Hematopoietic multipotent progenitor cell treated with erythropoietin and hydrocortisone succinate and interleukin-3 and kit ligand, for 15 days (in vitro differentiated cells): ENCODE measurements at places on chromosomes 13 and 19.
A peak's percentile ranks its signal among the peaks of the same experiment; 100 is the strongest.

- DNase-seq, result no peak
Observed at GRCh38 chr19:45874620-45874966, 10.5 kb downstream of the FOXA3 start.

DNA sequence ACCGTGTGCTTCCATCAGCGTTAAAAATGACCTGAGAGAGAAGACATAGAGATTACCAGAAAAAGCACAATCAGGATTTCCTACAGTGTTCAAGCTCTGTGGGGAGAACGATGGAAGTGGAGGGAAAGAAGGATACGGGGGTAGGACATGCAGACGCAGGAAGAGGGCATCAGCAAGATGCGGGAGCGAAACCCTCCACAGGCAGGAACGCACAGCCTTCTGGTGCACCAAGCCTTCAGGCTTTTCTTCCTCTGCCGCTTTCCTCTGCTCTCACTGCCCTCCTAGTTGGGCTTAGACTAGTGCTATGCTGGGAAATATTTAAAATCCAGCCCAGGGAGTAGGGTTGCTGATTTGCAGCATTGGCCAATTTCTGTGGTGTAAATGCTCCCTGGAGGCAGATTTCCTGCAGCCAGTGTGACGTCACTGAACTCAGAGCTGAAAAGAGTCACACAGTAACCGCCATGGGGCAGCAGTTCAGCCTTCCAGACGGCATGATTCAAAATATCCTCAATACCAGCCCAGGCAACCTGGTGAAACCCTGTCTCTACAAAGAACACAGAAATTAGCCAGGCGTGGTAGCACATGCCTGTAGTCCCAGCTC is 205.1 kb upstream of the SOX1 start:
- DNase-seq, result no peak

DNA sequence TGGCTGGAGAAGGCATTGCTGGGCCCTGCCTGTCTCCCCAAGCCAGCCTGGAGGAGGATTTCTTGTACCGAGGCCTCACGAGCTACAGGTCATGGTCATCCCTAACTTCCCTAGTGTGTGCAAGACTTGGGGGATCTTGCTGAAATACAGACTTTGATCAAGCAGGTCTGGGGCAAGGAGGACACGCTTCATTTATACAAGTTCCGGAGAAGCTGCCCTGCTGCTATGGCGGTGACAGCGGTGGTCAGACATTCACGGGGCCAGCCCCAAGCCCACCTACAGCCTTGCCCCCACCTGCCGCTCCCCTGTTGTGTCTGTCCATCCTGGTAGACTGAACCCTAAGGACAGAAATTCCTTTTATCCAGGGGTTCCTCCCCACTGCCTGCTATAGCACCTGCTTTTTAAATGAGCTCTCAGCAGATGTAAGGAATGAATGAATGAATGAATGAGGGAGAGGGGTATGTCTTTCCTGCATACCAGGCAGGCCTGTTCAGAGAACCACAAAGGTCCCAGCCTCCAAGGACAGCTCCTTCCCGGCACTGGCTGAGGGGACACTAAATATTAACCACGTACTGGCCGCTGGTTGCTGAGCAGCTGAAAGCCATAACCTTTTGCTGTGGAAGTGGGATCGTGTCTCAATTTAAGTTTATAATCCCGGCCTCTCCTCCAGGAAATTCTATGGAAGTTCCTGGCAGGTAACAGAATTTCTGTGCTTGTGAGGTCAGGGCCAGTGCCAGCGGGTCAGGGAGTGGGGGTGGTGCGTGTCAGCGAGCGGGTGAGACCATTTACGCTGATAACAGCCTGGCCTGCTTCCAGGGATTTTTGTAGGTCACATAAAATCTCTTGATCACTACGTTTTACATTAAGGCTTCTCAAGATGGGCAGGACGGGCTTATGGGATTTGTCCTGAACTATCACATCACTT is 27.1 kb downstream of the TSSK6 start:
- DNase-seq, result peak; percentile 82

DNA sequence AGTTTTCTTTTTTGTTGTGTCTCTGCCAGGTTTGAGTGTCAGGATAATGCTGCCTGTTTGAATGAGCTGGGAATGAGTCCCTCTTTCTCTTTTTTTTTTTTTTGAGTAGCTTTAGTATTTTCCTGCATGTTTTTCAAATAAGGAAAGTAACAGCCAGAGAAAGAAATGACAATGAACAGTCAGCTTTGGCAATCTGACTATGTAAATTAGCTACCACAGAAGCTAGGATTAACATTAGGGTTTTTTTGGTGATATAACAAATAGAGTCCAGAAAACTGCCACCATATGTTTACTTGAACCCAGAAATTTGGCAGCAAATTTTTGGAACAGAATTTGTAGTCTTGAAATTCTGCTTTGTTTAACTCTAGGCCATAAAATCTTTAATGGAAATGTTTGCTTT is 50.5 kb downstream of the SGCG start:
- no peak for DNase-seq

DNA sequence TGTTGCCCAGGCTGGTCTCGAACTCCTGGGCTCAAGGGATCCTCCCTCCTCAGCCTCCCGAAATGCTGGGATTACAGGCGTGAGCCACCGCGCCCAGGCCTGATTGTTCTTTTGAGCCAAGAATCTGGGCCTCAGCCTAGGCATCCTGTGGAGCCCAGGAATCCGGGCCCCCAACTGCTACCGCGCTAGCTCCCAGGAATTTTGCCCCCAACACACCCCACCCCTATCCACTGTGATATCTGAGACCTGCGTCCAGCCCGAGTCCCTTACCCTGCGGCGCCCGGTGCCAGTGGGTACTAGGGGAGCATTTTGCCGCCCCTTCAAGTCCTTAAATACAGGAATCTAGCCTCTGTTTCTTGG is 838 bp upstream of the MYADM start:
- DNase-seq, result no peak

DNA sequence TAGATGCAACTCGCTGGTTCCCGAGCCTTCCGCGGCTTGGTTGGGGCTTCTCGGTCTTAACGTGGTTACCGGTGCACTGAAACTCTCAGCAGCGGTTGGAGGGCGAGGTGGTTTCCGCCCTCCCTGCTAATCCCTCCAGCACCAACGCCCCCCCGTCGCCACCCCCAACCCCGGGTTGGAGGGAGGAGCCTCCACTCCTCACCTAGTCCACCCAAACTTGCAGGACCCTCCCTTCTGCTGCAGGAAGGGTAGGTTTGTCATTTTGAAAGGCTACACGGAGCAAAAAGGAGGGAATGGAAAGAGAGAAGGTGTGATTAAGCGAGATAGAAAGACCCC is 465.0 kb downstream of the ITGBL1 start:
- DNase-seq, result no peak

DNA sequence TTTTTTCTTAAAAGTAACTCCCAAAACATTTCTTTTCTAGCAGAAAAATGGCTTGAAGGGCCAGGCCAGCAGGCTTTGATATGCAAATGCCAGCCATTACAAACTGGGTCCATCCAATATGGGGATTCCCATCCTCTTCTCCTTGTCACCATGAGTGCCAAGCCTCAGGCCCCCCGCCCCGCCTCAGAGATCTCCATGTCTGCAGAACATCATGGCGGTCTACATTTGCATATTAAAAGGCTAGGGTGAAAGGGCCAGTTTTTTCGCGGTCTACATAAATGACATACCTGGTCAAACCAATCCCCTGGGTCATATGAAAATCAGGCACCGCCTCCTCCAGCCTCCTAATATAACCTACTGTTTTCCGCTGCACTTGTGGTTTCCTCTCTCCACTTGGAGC is 1327.6 kb downstream of the UQCRFS1 start:
- DNase-seq, result no peak

GRCh38 chr13:24858953-24859352 is 95.0 kb downstream of the RNF17 start:
- no peak for DNase-seq

DNA sequence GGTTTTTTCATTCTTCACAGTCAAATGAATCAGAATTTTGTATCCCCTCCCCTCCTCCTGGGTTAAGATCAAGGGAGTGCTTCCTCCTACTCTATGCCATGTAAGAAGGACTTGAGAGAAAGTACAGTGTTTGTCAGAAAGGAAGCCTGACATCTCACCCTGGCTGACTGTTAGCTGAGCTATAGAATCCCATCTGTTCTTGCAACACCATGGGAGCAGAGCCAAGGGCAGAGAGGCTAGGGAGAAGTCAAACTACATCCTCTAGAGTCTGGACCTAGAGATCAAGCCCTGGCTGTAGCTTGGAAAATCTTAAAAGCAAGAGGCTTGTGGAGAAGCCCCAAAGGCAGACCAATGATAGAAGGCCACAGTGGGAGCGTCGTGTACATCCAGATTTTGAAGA is 145.9 kb downstream of the OLFM4 start:
- no peak for DNase-seq

DNA sequence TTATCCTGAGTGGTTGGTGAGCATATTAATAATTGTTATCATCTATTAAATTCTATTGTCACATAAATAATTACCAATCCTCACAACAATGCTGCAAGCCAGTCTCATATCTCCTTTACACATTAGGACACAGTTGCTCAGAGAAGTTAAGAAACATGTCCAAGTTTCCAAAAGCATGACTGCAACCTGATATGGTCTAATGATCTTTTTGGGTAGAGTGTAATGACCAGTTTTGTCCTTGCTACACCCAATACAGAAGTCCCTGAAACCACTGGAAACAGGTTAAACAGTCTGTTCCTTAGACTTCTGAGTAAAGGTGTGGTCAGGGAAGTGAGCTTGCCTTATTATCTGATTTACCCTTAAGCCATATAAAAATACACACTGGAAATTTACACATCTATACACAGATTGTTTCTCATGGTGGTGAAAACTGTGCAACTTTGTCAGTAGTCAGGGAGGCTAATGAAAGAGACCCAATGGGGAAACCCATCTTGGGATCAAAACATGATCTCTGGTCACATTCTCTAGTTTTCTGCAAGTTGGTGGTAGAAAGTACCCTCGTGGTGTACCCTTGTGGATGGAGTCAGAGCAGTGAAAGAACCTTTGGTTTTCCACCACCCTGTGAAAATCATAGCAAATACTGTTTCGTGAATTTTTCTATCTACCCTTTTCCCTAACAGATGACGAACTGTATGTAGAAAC is 146.0 kb upstream of the KLF12 start:
- DNase-seq, result no peak
